ENCODE measurements at places on chromosomes 2 and 18.

GRCh38 chr18:36303211-36303844 lies 5.8 kb downstream of the FHOD3 start:
- DNase-seq, result no peak

GRCh38 chr18:42298759-42299675 lies 344.0 kb downstream of the PIK3C3 start:
- peak; percentile 37 for DNase-seq

DNA sequence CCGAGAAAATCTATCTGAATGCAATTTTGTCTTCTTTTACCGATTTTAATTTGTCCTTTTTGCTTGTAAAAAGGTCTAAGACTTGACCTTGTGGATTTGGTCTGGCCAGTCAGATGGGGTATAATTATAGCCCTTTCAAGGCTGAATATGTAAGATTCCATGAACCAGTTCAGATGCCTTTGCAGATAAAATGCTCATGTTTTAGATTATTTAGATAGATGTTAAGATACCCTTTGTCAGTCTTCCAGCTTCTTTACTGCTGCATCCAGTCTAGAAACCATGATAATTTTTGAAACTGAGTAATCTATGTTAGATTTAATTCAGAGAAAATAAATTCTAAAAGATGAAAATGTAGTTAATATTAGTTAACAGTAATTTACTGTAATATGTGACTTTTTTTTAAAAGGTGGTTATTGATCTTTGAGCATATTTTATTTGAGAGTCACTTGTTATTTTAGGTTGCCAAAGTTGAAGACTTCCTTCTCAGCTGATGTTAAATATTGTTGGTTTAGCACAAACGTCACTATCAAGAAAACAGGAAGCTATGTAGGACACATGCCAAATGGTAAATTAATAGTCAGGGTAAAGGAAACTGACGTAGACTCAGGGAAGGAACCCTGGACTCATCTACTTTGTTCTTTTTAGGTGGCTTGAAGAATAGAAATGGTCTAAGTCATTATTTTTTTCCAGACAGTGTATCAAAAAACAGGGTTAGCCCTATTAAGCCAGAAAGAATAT lies 29.8 kb downstream of the BABAM2 start:
- DNase-seq, result no peak

- no peak for DNase-seq
These were observed 41.9 kb downstream of the TMEM247 start for GRCh38 chr2:46521215-46521683.

DNA sequence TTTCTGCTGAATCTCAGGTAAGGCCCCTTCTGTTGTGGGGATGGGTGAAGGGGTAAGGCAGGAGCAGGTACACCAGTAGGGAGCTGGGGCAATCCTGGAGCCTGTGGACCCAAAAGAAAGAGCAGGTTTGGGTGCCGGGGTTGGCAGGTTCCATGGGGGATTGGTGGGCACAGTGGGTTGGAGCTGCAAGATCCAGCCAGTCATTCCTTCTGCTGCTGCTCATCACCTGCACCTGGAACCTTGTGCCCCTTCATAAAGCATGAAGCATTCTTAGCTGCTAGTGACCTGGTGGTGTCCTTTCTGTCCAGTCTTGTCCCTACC lies 24.9 kb downstream of the FHOD3 start:
- DNase-seq, result no peak

- no peak for DNase-seq
These were observed 193.5 kb upstream of the CHST9 start for GRCh38 chr18:27378431-27379095.

GRCh38 chr2:61368687-61369665 lies 101.9 kb downstream of the USP34 start:
- no peak for DNase-seq

GRCh38 chr18:36067055-36067957 lies at the start of gene RPRD1A:
TSS of gene RPRD1A (minus strand) at chr18:36067559. CDS start at chr18:36067404, 155 bp downstream.
- peak; percentile 88 for DNase-seq

GRCh38 chr2:69571189-69571588 lies 72.3 kb downstream of the AAK1 start:
- no peak for DNase-seq

DNA sequence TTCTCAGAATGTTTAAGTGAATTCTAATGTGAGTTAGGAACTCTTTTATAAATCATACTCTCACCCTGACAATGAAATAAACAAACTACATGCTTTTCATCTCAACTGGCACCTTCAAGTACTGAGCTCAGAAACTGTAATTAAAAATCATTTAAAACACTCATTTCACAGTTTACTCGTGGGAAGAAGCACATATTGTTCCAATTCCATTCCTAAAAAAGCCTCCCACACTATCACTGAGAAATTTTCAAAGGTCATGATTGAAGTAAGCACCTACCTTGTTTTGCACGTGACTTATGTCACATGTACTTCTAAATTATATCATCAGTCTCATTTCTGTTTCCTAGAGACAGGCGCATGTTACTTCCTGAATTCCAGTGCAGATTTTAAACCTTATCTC lies 678.1 kb upstream of the SLC8A1 start:
- no peak for DNase-seq

- no peak for DNase-seq
These were observed 102.7 kb upstream of the SMAD2 start for GRCh38 chr18:48032876-48033789.

DNA sequence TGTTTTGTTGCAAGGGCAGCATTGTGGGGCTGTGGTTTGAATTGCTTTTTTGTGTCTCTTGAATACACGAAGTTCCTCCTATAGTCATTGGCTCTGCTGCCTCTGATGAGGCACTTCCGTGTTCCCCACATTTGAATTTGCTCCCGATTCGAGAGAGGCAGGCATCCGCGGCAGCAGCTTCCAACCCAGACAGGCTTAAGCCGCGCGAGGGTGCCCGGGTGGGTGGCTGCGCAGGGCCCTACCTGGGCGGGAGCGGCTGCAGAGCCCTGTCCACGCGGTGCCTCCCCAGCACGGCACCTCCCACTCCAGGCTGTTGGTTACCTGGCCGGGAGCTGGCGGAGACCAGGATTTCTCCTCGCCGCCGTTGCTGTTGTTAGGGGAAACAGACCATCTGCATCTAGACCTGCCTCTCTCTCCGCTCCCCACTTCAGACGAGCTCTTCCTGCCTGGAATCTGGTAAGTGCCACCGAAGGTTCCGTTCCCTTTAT lies 151.3 kb downstream of the NEDD4L start:
- peak; percentile 3 for DNase-seq

DNA sequence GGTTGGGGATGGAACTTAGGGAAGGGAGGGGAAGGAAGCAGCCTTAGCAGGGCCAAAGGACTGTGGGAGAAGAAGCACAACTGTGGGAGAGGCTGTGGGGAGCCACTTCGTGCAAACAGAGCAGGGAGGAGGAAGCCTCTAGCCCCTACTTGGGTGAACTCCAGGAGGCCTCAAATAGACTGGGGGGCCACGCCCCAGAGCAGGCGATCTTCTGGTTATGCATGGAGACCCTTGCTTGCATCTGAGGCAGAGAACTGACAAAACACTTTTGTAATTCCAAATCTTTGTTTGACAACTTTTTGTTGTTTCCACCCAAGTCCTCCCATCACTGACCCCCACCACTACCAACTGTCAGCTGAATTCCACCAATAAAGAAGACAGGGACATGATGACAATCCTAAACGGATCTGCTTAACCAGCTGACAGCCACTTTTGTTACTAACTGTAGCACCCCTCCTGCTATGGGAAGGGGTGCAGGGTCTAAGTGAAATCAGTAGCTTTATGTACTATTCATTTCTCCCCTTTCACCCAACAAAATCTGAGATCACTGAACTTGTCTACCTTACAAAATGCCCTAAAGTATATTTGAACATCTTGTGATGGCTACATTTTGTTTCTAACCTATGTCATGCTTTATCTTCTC lies 80.5 kb upstream of the CPO start:
- DNase-seq, result no peak

- DNase-seq, result no peak
These were observed 35.5 kb upstream of the AQP4 start for GRCh38 chr18:26901020-26901419.

GRCh38 chr18:62898359-62898758 lies 183.0 kb downstream of the PHLPP1 start:
- DNase-seq, result no peak

DNA sequence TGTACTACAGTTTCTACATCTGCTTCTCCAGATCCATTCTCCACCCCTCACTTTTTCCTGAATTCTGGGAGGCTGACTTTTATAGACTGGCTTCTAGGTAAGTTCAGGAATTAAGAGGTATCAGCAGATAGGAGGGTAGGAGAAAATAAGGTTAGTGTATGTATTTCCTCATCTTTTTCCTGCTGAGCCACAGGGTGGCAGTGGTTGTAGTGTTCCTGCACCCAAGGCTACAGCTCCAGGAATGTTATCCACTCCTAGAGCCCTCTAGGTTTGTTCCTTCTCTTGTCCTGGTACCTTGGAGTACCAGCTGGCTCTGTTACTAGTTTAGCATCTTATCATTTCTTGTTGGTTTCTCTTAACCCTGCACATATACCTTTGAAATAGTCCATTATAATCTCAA lies 40.7 kb upstream of the C2orf66 start:
- peak; percentile 7 for DNase-seq

- no peak for DNase-seq
These were observed 271.8 kb downstream of the MTX2 start for GRCh38 chr2:176540995-176541394.

DNA sequence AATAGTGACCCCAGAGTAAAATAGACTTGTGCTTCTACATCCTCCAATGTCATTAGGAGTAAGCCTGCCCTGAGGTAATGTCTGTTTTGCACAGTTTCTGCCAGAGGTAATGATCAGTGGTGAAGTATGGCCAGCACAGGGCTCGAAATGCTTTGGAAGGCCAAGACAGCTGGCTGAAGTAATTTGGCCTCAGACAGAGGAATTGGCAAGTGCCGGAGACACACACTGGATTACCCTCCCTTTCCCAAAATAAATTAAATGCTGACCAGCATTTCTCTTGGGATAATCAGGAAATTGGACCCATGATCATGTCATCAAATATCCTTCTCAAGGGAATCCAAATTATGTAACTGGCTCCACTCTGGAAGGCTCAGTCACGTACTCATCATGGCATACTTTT lies 379.0 kb upstream of the CHST9 start:
- DNase-seq, result no peak

- no peak for DNase-seq
These were observed 1324.5 kb upstream of the DDX18 start for GRCh38 chr2:116489944-116490343.

GRCh38 chr2:104685591-104685990 lies 168.3 kb upstream of the POU3F3 start:
- no peak for DNase-seq

GRCh38 chr18:10785798-10786197 lies 260.0 kb downstream of the NAPG start:
- DNase-seq, result no peak

DNA sequence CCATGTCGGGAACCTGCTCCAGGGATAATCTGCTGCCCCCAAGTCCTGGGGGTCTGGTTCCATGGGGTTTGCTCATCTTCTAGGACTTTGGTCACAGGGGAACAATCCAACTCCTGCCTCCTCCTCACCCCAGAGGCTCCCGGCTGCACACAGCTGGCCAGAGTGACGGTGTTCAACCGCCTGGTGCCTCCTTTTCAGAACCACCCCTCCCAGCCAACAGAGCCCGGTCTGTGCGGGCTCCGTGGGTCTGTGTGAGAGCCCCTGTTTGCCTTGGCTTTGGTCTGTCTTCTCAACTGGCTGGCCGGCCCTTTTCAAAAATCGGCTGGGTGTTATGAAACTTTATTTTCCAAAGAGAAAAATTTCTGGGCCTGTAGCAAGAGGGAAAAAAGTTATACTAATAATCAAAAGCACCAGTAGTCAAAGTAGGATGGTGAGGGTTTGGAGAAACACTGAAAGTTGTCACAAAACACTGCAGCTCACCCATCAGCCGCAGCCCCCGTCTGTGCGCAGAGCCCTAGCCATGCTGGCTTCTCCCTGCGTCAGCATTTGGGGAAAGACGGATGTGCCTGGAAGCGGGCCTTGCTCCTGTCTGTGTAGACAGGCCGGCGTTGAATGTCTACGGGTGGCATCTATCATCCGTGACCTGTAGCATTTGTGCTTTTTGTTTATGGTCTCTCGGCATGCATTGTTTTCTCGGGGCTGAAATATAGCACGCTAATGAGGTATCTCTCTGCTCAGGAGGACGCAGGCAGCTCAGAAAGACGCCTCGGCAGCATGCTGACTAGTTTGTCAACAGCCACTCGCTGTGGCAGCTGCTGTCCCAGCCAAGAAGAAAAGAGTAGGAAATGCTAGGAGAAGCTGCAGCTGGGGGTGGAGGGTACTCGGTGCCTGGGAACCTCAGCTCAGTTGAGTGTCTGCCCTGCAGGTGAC lies 138.6 kb downstream of the GLI2 start:
- DNase-seq, result no peak

GRCh38 chr2:217801711-217802110 lies 201.1 kb downstream of the TNS1 start:
- DNase-seq, result no peak

GRCh38 chr18:57666818-57667497 lies 45.3 kb upstream of the NARS1 start:
- no peak for DNase-seq

DNA sequence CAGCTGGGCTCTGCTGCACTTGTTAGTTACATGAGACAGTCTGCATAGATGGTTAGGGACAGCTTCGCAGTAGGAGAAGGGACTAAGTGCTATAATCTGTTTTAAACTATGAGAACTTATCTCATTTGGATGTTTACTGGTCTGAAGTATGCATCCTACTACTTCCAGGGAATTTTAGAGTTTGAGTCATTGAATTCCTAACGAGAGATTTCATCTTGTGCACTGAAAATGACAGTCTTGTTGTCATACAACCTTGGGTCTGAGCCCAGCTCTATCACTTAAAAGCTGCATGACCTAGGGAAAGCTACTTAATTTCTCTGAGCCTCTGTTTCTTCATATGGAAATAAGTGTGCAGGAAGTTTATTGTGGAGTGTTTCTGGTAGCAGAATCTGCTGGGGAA lies 78.4 kb downstream of the TRIM43 start:
- DNase-seq, result no peak

DNA sequence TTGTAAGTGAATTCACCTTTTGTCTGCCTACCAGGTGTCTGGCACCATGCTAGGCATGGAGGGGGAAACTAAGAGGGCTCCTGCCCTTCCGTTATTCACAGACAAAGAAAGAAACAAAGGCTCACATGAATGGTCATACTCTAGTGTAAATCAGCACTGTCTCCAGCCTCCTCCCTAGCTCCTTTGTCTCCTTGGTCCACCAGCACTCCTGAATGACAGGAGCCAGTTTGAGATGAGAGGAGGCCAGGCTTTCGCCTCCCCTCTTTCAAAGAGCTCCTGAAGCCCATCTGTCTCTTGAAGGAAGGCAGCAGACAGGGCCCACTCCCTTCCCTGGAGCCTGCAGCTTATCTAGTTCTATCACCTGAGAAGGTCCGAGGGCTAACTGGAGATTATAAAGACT lies 18.7 kb downstream of the SATB2 start:
- no peak for DNase-seq

- DNase-seq, result peak; percentile 56
These were observed 16.9 kb upstream of the ZCCHC2 start for GRCh38 chr18:62505669-62506494.

- no peak for DNase-seq
These were observed 59.2 kb upstream of the SCYGR2 start for GRCh38 chr2:227539465-227539956.

DNA sequence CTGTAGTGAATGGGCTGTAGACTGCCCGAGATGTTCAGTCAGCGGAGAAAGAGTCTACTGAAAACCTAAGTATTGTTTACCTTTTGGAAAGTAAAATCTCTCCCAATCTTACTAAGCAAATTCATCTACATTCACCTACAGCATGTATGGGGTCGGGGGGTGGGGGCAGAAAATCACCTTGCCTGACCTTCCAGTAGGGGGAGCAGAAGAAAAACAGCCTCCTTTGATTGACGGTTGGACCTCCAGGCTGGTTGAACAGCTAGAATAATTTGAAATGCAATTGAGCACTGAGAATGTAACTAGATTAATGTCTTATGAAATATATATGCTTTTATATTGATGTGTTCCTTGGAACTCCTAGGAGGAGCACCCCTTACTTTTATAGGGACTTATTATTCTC lies 10.0 kb downstream of the LRATD1 start:
- peak; percentile 4 for DNase-seq
